ENCODE measurements at places on chromosomes 16 and 17. TPM values are rescaled to one million over a fixed set of nuclear protein-coding genes. Genes with fewer than 3 reads are reported as not detected.

Gene GGA2
- 161 TPM for total RNA-seq

Gene ITGB4
- 82.2 TPM for total RNA-seq

Gene CMIP
- total RNA-seq = 73.8 TPM

GRCh38 chr16:65634291-65634690, 512.4 kb upstream of the CDH11 start:
- no peak for DNase-seq

Gene ANKRD40CL
- not detected for total RNA-seq

Gene CDRT15
- not detected for total RNA-seq

DNA sequence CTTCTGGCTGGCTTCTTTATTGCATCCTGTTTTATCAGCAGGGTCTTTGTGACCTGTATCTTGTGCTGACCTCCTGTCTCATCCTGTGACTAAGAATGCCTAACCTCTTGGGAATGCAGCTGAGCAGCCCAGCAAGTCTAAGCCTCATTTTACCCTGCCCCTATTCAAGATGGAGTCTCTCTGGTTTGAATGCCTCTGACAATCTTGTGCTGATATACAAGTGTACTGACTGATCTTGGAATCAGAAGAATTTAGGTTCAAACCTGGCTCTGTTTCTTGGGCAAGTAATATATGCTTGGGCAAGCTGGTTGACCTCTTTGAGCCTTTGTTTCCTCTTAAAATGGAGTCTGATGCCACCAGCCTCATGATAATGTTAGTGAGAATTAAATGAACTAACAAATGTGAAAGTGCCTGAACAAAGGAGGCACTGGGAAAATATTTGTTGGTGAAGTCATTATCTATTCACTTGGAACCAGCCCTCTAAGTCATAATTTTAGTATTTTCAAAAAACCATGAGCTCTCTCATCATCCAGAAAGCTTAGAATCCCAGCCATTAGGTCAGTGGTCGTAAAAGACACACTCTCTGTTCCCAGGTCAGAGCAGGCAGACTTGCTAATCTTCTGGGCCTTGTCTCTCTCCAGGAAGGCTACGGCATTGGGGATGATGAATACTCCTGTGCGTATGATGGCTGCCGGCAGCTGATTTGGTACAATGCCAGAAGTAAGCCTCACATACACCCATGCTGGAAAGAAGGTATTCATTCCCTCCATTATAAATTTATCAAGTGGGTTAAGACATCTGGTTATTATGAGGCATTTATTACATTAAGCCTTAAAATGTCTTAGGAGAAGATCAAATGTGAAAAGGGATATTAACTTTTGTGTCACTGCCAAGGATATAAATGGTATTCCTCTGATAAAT, 18.1 kb upstream of the ARL2BP start:
- DNase-seq = no peak

DNA sequence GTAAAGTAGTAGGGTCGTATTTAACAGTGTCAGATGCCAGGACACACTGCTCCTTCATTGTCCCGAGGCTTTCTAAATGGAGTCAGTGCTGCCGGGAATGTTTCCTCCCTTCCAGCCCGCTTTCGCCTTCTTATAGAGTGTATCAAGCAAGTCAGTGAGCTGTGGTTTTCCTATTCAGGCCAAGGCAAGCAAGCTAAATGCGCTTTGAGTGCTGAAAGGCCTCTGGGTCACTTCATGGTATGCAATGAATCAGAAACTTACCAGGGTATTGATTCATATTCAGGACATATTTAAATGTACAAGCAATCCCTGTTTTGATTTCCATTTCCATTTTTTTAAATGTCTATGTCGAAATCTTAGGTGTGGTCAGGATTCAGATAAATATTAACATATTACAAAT, 327.9 kb upstream of the SOX9 start:
- DNase-seq = no peak

DNA sequence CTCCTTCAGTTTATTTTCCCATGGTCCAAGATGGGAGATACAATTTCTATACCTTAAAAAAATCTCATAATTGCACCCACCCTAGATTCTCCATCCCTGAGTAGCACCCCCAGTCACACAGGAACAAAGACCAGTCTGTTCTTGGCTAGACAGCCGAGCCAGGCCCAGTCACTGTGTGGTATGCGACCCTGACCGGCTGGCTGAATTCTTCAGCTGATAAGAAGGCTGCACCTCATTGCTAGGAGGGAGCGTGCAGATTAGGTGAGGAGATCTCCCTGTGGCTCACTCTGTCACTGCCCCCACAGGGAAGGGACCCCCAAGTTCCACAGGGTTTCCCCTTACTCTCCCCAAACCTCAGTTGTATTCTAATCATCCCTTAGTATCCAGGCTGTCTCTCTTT, 138.7 kb downstream of the SALL1 start:
- no peak for DNase-seq

GRCh38 chr16:88617268-88618031, 20.9 kb upstream of the IL17C start:
- no peak for DNase-seq

GRCh38 chr17:8865385-8865784, 2.1 kb downstream of the PIK3R6 start:
- no peak for DNase-seq

Gene MLYCD
- 9.7 TPM for total RNA-seq

Gene SLC35G6
- total RNA-seq = not detected

Gene ZG16B
- total RNA-seq = not detected

GRCh38 chr16:2587891-2588565, 50.2 kb downstream of the PDPK1 start:
- peak; percentile 40 for DNase-seq

DNA sequence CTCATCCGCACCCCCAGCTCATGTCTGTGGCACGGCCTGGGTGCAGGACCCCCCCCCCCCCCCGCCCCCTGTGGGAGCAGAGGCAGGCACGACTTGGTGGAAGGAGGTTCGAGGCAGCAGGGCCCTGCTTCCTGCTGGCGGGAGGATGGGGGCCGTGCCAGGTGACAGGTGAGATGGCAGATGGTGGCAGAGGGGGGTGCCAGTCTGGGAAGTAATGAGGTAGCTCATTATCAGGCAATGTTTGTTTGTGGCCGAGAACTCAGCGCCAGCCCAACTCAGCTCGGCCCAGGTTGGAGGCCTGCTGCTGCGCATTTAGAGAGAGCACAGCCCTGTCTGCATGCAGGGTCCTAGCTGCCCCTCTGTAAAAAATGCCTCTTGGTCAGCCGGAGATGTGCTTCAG, 40.1 kb upstream of the JPH3 start:
- no peak for DNase-seq

- no peak for DNase-seq
Observed at GRCh38 chr16:27961296-27961620, 102.3 kb downstream of the GSG1L start.

Gene HBA2
- total RNA-seq = 248 TPM

Gene OTOA
- 0.90 TPM for total RNA-seq

- no peak for DNase-seq
Observed at GRCh38 chr16:56878282-56878854, 13.4 kb downstream of the SLC12A3 start.

GRCh38 chr17:38969281-38969680, 2.1 kb upstream of the FBXO47 start:
- DNase-seq = no peak

DNA sequence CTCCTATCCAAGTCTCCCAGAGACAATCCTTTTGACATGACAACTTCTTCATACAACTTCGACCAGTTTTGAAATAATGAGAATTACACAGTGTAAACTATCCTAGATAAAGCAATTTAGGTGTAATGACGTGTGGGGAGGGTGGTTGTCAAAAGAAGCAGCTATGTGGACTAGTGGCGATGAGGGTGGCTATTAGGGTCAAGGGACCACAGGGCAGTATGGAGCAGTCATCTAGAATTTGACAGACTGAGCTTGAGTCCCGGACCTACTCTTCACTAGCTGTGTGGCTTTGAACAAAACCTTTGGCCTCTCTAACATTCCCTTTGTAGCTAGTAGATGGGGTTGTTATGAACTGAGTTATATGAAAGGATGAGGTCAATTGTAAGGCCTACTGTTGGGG, 247.1 kb downstream of the HAPSTR1 start:
- DNase-seq = no peak

DNA sequence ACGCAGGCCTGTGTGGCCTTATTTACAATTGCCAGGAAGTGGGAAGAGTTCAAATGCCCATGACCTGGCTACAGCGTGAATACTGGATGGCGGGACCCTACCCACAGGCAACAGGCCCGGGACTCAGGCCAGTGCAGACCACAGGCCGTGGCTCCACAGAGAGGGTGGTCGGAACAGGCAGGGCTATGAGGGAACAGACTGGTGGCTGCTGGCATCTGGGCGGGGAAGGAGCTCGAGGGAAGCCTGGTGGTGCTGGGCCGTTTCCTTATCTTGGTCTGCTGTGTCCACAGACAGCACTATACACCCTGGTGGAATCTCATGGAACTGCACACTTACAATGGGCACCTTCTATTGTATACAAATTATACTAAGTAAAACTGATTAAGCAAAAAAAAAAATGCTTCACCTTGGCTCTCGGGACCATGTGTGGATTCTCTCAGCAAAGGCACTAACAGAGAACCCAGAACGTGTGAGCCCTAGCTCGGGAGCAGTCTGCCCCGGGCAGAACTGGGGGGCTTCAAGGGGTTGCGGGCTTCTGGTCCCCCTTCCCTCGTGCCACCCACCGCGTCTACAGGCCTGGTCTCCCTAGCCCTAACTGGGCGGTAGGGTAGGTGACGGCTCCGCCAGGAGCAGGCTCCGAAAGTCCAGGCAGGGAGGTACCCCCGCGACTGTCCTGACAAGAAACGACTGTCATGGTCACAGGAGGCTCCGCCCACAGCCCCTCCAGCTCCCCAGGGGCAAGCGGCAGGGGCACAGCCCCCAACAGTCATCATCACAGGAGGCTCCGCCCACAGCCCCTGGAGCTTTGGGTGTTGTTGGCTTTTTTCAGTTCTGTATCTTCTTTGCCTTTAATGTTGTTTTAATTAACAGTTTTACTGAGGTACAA, 21.8 kb downstream of the CEP131 start:
- no peak for DNase-seq

DNA sequence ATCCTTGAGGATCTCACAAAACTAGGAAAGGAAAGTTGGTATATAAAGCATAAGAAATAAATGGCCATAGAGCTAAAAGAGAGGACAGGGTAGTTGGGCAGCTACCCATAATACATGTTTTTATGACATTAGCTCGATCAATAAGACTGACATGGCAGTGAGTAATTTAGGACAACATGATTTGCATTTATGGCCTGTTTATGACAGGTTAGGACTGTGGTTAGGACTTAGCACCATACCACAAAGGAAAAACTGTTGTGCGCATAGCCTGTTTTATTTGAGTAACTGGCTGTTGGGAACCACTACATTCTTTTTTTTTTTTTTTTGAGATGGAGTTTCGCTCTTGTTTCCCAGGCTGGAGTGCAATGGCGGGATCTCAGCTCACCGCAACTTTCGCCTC, 18.0 kb upstream of the TRIM37 start:
- DNase-seq = no peak

DNA sequence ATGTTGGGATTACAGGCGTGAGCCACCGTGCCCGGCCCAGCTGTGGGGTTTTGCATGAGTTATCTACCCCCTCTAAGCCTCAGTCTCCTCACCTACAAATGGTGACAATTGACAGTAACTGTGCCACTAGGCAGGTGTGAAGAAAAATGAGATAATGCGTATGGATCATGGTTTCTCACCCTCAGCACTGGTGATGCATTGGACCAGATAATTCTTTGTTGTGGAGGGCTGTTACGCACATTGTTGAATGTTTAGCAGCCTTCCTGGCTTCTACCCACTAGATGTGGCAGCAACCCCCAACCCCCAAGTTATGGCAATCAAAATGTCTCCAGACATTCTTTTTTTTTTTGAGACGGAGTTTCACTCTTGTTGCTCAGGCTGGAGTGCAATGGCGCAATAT, 9.0 kb upstream of the HAPSTR1 start:
- DNase-seq = no peak

GRCh38 chr17:48012151-48012520, 25.5 kb downstream of the COPZ2 start:
- DNase-seq = peak; percentile 73

GRCh38 chr17:17419631-17420030, 57.2 kb upstream of the MED9 start:
- DNase-seq = peak; percentile 46

Gene CA7
- not detected for total RNA-seq

Gene CLEC18C
- not detected for total RNA-seq

- DNase-seq = peak; percentile 72
Observed at GRCh38 chr17:57833179-57833939, 16.5 kb downstream of the MRPS23 start.

DNA sequence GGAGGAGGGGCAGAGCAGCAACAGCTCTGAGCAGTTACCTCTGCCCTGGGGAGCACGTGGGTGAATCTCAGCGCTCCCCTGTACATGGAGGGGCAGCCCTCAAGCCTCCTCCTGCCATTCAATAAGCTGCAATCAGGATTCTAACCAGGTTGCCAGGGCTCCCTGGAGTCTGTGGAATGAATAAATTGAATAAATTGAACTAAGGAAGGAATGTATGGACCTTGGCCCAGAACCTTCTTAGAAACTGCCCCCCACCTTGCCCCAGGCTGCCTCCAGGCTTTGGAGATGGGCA, 1.6 kb upstream of the CDH16 start:
- no peak for DNase-seq

DNA sequence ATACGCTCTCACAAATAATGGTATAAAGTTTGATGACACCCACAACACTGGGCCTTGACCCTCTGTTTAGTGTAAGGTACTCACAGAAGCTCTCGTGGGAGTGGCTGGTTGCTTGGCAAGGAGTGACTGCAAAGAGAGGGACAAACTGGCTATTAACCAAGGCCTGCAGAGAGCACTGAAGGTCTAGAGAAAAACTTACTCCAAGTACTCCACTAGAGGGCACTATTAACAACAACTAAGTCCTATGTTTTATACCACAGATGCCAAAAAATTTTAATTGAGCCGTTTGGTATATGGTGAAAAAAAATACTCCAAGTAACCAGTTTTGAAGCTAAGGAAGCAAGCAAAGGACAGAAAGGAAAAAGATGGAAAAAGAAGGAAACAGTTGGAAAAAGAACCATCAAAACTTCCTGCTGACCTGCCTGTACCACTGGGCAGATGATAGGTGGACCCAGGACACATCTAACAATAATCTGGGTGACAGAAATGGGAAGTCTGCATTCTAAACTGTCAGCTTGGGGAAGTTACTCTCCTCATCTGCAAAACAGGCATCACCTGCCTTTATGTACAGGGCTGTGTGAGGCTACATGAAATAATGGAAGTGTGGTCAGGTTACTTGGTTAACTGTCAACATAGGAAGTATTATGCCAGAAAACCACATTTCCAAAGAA, 23.2 kb downstream of the DYNC1LI2 start:
- no peak for DNase-seq

Measured in upper lobe of right lung (tissue), 1 donor.